CD4-positive, alpha-beta memory T cell (primary cell): ENCODE measurements at places on chromosomes 5 and 9. TPM values are rescaled to one million over a fixed set of nuclear protein-coding genes. Genes with fewer than 3 reads are reported as not detected.

Gene KIF4B
- total RNA-seq: not detected

Gene SV2C
- not detected for total RNA-seq

Gene TRIM14
- total RNA-seq: 86.2 TPM

Gene BRINP1
- not detected for total RNA-seq

DNA sequence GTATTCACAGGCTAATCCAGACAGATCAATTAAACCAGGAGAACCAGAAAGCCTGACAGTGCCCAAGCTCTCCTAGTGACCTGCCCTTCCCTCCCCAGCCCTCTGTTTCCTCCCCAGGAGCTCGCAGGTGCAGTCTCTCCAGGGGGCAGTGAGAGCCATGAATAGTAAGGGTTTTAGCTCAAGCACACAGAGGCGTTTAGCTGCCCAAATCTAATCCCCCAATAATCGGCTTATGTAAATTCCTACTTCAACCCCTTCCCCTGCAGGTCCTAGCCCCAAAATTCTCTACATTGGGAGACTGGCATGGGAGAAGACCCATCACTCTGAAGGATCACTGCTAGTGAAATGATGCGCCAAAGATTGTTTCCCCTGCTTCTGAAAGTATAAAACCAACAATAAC is 10.5 kb upstream of the TAL2 start:
- DNase-seq: no peak
- H3K4me1 ChIP-seq: no peaks in the 10 kb centered on the region
- H3K27me3 ChIP-seq: no peaks in the 10 kb centered on the region
- H3K36me3 ChIP-seq: no peaks in the 10 kb centered on the region
- H3K27ac ChIP-seq: no peak overlapping the region
- no peak overlapping the region for H3K4me3 ChIP-seq

- no peak for DNase-seq
- no peak overlapping the region for H3K4me3 ChIP-seq
- H3K27ac ChIP-seq: no peak overlapping the region
- no peaks in the 10 kb centered on the region for H3K36me3 ChIP-seq
- no peaks in the 10 kb centered on the region for H3K27me3 ChIP-seq
Observed at GRCh38 chr9:87427851-87428506, 69.7 kb upstream of the DAPK1 start.

DNA sequence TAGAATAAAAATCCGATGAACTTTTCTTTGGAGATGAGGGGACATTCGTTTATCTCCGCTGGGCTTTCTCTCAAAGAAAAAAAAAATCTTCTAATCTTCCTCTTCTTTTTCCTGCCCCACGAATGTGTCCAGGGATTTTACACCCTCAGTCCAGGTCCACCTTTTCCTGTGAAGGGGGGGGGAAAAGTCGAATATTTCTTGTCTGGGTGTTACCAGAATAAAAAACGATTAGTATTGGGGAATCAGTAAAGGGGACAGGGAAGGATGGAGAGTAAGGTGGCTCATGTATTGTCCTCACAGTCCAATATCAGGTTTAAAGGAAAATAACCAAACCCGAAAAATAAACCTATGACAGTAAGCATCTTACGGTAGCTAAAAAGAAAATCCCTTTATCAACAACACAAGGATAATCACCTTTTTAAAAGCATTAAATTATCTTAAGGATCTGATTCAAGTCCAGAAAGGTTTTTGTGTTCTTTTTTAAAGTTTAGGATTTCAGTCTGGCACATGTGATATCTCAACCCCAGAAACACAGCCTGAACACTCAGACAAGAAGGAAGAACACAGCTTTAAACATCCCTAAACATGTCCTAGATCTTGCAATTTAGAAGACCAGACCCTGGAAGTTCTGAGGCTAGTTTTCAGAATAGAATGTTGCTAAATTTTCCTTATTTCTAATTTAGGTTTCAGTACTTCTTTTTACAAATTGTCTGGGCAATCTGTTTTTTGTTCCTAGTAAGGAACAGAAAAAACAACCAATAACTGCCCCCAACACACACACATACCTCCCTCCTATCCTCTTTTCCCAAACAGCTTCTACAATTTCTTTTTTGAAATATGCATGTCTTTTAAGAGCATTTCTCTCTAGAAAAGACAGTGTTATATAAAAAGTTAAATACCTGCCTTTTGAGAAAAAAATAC is 1.2 kb downstream of the ZNF608 start:
- peaks cover 3% of the 10 kb centered on the region for H3K27me3 ChIP-seq
- H3K4me3 ChIP-seq: no peak overlapping the region
- H3K27ac ChIP-seq: no peak overlapping the region
- no peaks in the 10 kb centered on the region for H3K4me1 ChIP-seq

- peaks cover 71% of the 10 kb centered on the region for H3K4me1 ChIP-seq
- no peak overlapping the region for H3K4me3 ChIP-seq
- no peak overlapping the region for H3K27ac ChIP-seq
- peaks cover 6% of the 10 kb centered on the region for H3K36me3 ChIP-seq
- DNase-seq: no peak
- H3K27me3 ChIP-seq: no peaks in the 10 kb centered on the region
Observed at GRCh38 chr9:94176608-94177007, 82.5 kb upstream of the ZNF169 start.

- H3K4me3 ChIP-seq: no peak overlapping the region
- no peaks in the 10 kb centered on the region for H3K4me1 ChIP-seq
- H3K36me3 ChIP-seq: peaks cover 18% of the 10 kb centered on the region
Observed at GRCh38 chr5:75701856-75702255, 15.4 kb downstream of the POC5 start.

DNA sequence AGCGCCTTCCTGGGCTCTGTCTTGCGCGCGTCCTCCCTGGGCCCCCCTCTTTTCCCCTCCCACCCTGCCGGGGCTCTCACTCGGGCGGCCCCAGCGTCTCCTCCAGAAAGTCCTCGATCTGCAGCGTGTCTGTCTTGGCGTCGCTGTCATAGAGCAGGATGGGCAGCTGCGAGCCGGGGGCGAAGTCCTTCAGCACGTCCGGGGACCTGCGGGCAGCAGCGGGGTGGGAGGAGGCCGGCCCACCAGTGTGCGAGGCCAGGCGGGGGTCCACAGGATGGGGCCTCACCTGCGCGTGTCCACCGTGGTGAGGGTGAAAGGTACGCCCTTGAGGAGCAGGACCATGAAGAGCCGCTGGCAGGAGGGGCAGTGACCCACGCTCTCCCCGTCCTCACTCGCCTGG is 1.0 kb downstream of the CLIC3 start:
- no peaks in the 10 kb centered on the region for H3K27me3 ChIP-seq
- no peak overlapping the region for H3K27ac ChIP-seq
- no peak for DNase-seq
- no peak overlapping the region for H3K4me3 ChIP-seq
- peaks cover 68% of the 10 kb centered on the region for H3K4me1 ChIP-seq

DNA sequence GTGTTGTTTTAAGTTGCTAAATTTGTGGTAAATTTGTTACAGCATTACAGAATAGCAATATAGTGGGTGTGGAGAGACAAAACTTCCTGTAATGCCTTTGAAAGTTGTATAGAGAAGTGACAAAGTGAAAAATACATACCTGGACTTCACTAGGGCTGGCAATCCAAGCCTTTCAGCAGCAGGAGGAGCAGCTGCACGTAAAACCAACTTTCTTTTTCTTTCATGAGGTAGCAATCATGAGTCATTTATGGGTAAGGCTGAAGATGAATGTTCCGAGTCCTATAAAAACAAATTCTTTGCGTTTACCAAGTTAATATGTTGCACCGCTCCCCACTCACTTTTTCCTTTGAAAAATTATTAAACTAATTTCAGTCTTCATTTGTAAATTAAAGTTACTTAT is 1138.2 kb downstream of the TAF11L14 start:
- no peaks in the 10 kb centered on the region for H3K4me1 ChIP-seq
- DNase-seq: no peak
- H3K27me3 ChIP-seq: no peaks in the 10 kb centered on the region
- H3K36me3 ChIP-seq: no peaks in the 10 kb centered on the region

DNA sequence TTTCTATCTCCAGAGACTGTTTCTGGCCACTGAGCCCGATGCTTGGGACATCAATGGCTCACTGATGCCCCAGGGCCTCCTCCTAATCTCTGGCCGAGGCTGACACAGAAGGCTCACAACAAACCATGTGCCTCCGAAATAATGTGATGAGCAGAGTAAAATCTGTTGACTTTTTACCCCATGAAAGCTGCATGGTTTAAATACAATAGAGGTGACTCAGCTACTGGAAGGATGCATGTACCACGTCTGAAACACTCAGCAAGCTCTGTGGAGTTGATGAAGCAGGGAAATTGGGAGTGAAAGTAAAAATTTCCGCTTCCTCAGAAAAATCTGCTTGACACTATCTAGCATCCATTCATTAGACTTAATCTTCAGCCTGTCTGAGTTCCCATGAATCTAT is 111.1 kb upstream of the EQTN start:
- H3K36me3 ChIP-seq: no peaks in the 10 kb centered on the region
- H3K4me1 ChIP-seq: no peaks in the 10 kb centered on the region
- no peaks in the 10 kb centered on the region for H3K27me3 ChIP-seq

DNA sequence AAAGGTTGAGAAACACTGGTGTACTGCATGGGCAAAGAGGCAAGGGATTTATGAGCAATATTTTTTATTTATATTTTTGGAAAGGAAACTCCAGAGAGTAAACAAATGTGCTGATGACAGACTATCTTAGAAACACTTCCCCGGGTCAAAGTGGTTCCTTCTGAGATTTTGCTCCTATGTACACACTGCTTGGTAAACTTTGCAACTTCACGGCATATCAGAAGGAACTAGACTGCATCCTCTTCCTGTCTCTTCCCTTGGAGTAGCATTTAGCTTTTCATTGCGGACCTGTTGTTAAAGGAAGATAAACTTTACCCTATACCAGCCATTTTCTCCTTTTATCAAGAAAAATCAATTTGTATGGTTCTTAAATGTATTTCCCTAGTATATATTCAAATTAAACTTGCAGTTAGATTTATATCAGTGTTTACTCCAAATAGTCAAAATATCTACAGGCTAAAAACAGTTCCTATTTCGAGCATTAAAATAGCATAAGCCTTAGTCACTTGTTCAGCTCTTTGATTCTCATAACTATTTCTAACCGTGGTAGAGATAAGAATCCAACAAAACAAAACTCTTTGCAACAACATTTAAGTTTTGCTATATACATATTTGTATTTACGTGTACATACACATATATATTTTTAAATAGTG is 48.0 kb upstream of the LRRC19 start:
- DNase-seq: no peak
- no peaks in the 10 kb centered on the region for H3K36me3 ChIP-seq
- H3K27ac ChIP-seq: no peak overlapping the region
- H3K27me3 ChIP-seq: no peaks in the 10 kb centered on the region
- no peaks in the 10 kb centered on the region for H3K4me1 ChIP-seq

- H3K4me3 ChIP-seq: no peak overlapping the region
- H3K27ac ChIP-seq: no peak overlapping the region
- H3K4me1 ChIP-seq: no peaks in the 10 kb centered on the region
- H3K27me3 ChIP-seq: no peaks in the 10 kb centered on the region
- no peaks in the 10 kb centered on the region for H3K36me3 ChIP-seq
Observed at GRCh38 chr5:67730917-67731474, 484.6 kb upstream of the PIK3R1 start.

DNA sequence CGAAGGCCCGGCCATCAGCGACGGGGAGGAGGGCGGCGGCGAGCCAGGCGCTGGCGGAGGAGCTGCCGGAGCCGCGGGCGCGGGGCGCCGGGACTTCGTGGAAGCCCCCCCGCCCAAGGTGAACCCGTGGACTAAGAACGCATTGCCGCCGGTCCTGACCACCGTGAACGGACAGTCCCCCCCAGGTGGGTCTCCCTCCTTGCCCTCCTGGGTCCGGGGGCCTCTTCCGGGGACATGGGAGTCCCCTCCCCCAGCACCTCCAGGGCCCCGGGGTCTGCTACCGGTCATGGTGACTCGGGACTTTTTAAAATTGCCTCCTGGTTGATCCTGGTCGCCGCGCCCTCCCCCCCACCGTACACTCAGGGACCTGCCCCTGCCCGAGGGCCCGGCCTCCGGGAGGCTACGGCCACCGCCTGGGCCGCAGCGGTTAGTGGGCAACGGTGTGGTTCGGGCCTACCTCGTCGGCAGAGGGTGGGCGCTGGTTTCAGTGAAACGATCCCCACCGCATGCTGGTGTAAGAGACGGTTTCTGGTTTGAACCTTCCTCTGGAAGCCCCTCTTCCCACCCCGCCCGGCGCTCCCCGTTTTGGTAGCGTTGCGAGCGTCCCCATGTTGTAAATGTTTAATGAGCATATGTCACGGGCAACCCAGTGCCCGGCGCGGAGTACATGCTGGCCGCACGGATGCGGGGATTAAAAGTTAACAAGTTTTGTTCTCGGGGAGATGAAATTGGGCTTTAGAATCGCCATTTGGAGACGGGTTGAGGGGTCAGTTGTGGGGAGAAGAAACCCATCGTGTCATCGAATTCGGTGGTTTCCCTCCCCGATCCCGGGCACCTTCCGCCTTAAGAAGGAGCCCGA is 1.1 kb downstream of the LARP1 start:
- no peaks in the 10 kb centered on the region for H3K27me3 ChIP-seq
- peaks cover 48% of the 10 kb centered on the region for H3K4me1 ChIP-seq
- peak overlapping the region; percentile 88 for H3K27ac ChIP-seq

DNA sequence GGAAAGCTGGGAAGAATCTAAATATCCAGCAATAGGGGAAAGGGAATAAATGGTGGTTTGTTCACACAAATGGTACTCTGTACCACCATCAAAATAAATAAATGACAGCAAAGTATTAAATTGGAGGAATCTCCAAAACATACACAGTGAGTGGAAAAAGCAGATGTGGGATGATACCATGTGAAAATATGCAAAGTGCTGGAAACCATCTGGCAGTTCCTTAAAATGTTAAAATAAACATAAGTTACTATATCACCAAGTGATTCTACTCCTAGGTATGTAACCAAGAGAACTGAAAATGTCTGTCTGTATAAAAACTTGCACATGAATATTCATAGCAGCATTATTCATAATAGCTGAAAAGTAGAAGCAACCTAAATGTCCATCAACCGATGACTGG is 41.9 kb upstream of the TEX48 start:
- H3K27me3 ChIP-seq: no peaks in the 10 kb centered on the region
- no peak for DNase-seq
- peaks cover 19% of the 10 kb centered on the region for H3K4me1 ChIP-seq
- H3K36me3 ChIP-seq: no peaks in the 10 kb centered on the region

DNA sequence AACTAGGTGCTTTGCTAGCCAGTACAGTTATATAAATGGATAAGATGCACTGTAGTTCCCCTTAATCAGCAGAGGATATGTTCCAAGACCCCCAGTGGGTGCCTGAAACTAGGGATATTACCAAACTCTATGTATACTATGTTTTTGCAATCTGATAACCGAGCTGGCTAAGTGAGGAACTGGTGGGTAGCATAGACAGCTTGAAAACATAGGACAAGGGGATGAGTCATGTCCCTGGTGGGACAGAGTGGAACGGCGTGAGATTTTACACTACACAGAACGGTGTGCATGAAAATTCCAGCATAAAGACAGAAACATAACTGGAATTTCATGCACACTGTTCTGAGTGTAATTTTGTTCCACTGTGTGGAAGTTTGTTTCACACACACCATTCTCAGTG is 86.9 kb downstream of the BASP1 start:
- no peaks in the 10 kb centered on the region for H3K4me1 ChIP-seq
- H3K36me3 ChIP-seq: no peaks in the 10 kb centered on the region
- H3K27me3 ChIP-seq: no peaks in the 10 kb centered on the region
- DNase-seq: no peak
- no peak overlapping the region for H3K4me3 ChIP-seq
- H3K27ac ChIP-seq: no peak overlapping the region

DNA sequence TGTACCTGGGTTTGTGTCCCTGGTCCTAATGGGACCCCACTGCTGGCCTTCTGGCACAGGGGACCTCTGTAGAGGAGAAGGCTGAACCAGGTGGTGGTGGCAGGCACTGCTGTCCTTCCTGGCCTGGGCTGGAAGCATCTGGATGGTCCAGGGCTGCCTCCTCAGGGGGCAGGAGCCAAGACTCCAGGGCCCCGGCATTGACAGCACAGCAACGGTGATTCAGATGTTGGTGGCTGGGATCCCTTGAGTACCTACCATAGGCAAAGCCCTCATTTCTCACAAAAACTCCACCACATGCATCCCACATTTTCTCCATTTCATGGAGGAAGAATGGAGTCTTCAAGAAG is 15.0 kb downstream of the FGD3 start:
- H3K4me1 ChIP-seq: peaks cover 74% of the 10 kb centered on the region
- H3K4me3 ChIP-seq: peak overlapping the region; percentile 4
- H3K36me3 ChIP-seq: no peaks in the 10 kb centered on the region
